ENCODE measurements at places on chromosomes 6 and 20.

DNA sequence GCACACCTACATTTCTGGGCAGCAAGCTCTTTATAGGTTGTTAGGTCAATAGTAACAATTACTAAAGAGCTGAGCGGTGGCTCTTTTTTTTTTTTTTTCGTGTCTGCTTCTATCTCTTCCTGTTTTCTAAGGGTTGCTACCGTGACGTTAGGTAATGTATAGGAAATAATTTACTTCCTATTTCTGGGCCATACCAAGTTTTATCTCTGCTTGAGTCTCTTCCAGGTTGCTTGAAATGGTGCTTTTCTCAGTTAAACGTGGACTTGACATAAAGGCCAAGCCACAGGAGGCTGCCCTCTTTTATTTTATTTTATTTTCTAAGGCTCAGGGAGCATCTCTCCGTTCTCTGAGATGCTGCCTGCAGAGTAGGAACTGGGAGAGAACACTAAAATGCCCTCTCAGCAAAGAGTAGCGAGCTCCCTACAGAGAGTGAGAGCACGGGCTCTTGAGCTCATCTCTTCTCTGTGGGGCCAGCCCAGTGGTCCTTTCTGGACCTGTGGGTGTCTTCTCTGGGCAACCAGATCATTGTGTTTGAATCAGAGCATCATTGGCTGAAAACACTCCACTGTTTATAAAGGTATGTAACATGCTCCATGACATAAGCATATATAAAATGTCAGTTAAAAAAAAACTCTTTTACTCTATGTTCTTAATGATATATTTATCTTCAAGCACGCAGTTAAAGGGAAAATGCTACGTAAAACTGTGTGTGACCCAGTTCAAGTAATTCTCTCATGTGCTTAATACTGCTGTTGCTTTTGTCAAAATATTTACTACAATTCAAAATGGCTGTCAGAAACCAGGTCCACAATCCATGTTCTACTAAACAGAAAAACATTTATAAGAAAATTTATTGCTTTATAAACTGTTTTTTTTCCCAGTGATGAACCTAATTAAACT is at the start of gene ZNF831:
Gene ZNF831 (plus strand): TSS at position 191 of the 900 bp plus-strand sequence. CDS start 27,199 bp downstream, outside the sequence.
- no peak within 1 kb of the TSS for H3K4me3 ChIP-seq
- H3K27me3 ChIP-seq = no peaks in the 10 kb centered on the region
- no peak for DNase-seq
- no peak within 1 kb of the TSS for H3K27ac ChIP-seq
- no peaks in the 10 kb centered on the region for H3K36me3 ChIP-seq

DNA sequence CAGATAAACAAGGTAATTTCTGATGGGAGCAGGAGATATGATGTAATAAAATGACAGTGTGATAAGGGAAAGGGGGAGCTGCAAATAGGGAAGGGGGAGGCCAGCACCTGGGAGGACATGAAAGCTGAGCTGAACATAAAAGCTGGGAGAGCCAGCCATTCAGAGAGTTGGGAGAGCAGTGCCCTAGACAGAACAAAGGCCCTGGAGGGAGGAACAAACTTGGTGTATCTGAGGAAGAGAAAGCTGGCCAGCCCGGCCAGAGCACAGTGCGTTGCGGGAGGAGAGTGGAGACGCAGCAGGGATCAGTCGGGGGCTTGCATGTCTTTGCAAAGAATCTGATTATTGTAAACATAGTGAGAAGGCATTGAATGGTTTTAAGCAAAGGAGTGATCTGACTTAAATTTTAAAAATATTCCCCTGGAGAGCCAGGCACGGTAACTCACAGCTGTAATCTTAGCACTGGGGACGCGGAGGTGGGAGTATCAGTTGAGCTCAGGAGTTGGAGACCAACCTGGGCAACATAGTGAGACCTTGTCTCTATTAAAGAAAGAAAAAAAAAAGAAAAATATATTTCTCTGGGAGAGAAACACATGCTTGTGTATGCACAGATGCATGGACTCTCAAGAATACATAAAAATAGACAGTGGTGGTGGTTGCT is 318.2 kb downstream of the ZFAND3 start:
- H3K4me1 ChIP-seq = no peaks in the 10 kb centered on the region
- no peak overlapping the region for H3K4me3 ChIP-seq
- no peak for DNase-seq
- H3K27me3 ChIP-seq = no peaks in the 10 kb centered on the region
- 0 out of 2 replicates have a peak, but pooled peaks cover 7% of the 10 kb centered on the region for H3K36me3 ChIP-seq

DNA sequence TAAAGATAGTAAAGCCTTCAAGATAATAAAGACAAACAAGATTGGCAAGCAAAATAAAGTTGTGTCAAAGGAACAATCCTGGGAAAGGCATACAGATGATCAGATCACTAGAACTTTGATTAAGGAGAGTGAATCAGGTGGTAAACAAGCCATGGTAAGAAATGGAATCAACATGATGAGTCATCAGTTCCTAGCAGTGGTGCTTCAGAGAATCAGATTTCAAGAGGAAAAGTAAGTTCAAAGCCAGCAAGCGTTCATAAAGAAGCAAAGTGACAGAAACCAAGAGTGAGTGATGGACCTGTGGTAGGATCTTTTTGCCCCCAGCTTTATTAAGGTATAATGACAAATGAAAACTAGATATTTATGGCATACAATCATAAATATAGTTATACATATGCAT is 340.4 kb downstream of the TPBG start:
- H3K4me3 ChIP-seq = no peak overlapping the region
- H3K36me3 ChIP-seq = no peaks in the 10 kb centered on the region
- peak; percentile 40 for DNase-seq
- no peaks in the 10 kb centered on the region for H3K4me1 ChIP-seq
- H3K27ac ChIP-seq = no peak overlapping the region
- no peaks in the 10 kb centered on the region for H3K27me3 ChIP-seq

GRCh38 chr20:32281711-32282110 is 4.3 kb downstream of the KIF3B start:
- H3K27me3 ChIP-seq = no peaks in the 10 kb centered on the region
- H3K36me3 ChIP-seq = no peaks in the 10 kb centered on the region
- H3K4me3 ChIP-seq = no peak overlapping the region
- no peak overlapping the region for H3K27ac ChIP-seq
- H3K4me1 ChIP-seq = peaks cover 17% of the 10 kb centered on the region

GRCh38 chr6:105430685-105431084 is 27.8 kb upstream of the PREP start:
- DNase-seq = no peak
- H3K27ac ChIP-seq = no peak overlapping the region
- no peaks in the 10 kb centered on the region for H3K27me3 ChIP-seq
- peaks cover 63% of the 10 kb centered on the region for H3K4me1 ChIP-seq

DNA sequence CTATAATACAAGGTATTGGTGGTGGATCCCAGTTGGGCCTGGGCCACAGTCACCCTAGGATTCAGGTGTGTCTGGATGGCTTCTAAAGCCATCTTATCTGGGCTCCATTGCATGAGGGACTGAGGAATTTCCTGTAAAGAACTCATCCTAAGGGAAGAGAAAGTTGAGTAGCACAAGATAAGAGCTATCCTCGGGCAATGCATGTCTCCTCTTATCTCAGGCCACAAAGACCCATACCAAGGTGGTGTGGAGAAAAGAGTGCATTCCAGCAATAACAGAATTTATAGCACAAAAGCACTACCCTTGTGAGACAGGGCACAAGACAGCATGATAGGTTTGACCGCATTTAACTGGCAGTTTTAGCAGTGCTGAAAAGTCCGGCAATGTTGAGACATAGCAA is 14.3 kb upstream of the MTRF1L start:
- no peak overlapping the region for H3K27ac ChIP-seq
- DNase-seq = no peak
- H3K4me1 ChIP-seq = no peaks in the 10 kb centered on the region
- no peak overlapping the region for H3K4me3 ChIP-seq
